Globus pallidus (tissue), 1 donor: ENCODE measurements at places on chromosomes 7 and 10.

- DNase-seq, result no peak
Measured at GRCh38 chr10:20970044-20970443, 72.9 kb upstream of the NEBL start.

DNA sequence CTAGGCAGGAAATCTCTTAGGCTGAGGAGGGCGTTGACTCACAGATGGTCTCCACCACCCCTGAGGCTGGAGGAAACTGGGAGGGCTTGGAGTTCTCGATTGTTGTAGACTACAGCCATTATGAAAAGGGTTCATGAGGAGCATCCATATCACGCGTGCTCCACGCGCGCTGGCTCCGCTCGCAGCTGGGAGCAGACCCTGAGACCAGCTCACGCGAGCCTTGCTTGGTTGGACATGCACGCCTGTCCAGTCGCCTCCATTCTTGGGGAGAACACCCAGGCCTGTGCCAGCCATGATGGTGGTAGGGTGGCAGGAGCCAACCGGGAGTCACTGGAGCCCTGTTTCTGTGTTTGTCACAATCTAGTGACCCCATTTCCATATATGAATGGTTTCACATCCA, 139.1 kb downstream of the TCERG1L start:
- no peak for DNase-seq

DNA sequence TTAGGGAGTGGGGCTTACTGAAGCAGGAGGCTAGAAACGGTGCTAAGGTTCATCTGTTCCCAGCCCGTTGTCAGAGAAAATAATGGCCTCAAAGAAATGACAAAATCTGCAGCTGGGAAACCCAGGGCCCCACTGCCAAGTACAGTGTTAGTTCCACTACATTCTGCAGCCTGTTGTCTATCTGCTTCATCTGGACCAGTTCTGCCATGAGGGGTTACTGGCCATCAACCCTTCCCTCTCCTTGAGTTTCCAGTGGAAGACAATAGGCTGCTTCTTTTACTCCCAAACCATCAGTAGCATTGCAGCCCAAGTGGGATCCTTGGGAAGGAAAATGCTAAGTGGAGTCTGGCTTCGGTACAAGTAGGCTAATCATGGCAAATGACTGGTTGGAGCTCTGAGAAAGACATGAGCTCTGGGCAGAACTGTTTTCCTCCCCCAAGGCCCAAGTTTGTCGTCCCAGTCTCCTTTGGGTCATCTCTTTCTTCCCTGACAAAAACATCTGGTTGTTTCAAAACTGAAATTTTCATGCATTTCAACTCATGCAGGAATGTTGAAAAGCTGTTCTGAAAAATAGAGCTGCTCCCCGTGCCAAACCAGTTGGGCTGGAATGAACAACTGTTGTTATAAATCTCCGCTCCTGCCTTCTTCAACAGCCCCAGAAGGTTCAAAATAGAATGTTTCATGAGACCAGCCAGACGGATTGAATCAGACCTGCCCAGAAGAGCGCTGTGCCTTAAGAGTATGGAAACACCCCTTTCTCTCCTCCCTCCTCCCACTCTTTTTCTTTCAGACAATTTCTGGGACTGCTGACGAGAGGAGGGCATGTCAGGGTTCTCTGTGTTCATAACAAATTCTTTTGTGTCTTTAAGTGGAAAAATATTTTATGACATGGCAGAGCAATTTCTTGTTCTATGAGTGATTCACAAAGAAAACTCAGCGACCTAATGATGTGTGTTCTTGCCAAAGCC, 116.6 kb downstream of the RAB18 start:
- DNase-seq, result no peak

DNA sequence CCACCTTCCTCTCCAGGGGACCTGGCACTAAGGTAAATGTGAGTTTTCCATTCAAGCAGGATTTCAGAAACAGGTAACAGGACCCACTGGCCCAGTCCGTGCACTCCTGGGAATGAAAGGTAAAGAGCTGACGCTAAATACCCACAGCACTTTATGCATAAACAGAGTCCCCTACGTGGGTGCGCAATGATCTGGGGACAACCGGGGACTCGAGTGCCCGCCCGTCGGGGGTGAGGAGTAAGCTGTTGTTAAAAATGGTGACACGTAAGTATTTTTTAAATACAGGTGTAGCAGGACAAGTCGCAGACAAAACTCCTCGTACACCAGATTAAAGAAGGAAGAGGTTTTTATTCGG, 47.2 kb upstream of the PPP2R2D start:
- DNase-seq, result no peak

- peak; percentile 50 for DNase-seq
Measured at GRCh38 chr10:1544929-1545328, 192.4 kb downstream of the ADARB2 start.

- no peak for DNase-seq
Measured at GRCh38 chr10:95309958-95310357, 19.2 kb upstream of the PDLIM1 start.

DNA sequence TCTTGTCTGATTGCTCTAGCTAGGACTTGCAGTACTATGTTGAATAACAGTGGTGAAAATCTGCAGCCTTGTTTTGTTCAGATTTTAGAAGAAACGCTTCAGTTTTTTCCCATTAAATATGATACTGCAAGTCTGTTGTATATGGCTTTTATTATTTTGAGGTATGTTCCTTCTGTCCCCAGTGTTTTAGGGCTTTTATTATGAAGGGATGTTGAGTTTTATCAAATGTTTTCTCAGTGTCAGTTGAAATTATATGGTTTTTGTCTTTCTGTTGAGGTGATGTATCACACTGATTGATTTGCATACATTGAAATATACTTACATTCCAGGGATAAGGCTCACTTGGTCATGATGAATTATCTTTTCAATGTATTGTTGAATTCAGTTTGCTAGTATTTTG, 60.5 kb upstream of the HELLS start:
- no peak for DNase-seq

GRCh38 chr10:70675496-70676161, 3.3 kb downstream of the ADAMTS14 start:
- no peak for DNase-seq

- no peak for DNase-seq
Measured at GRCh38 chr7:98669329-98670000, 52.4 kb downstream of the NPTX2 start.

DNA sequence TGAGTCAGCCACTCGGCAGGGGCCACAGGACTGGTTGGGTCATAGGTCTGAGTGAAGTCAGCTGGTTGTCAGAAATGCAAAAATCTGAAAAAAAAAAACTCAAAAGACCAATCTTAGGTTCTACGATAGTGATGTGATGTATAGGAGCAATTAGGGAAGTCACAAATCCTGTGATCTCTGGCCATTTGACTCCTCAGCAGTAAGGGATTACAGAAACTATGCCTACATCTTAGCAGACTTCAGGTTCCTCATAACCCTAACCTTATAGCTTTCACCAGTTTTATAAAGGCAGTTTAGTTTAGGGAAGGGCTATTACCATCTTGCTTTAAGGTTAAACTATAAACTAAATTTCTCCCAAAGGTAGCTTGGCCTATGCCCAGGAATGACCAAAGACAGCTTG, 163.1 kb upstream of the HGF start:
- DNase-seq, result no peak

DNA sequence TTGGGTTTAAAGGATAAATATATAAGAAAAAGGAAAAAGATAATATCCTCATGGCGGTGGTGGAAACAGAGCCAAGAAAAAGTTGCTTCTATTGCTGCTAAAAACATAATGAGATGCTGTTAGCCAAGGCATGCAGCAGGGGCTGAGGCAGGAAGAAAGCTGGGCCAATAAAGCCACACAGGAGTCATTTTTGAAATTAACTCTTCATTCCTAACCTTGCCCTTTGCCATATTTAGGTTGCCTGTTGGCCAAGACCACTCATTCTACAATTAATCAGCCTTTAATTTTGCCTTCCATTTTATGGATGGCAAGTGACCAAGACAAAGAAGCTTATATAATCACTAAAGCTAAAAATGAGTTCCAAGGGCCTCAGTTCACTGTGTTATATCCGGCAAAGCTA, 58.2 kb downstream of the ARMH3 start:
- no peak for DNase-seq
